ENCODE measurements at places on chromosomes 12 and 14. TPM values are rescaled to one million over a fixed set of nuclear protein-coding genes. Genes with fewer than 3 reads are reported as not detected.

Gene TESPA1
- not detected for total RNA-seq

Gene MANSC1
- total RNA-seq = 9.1 TPM

DNA sequence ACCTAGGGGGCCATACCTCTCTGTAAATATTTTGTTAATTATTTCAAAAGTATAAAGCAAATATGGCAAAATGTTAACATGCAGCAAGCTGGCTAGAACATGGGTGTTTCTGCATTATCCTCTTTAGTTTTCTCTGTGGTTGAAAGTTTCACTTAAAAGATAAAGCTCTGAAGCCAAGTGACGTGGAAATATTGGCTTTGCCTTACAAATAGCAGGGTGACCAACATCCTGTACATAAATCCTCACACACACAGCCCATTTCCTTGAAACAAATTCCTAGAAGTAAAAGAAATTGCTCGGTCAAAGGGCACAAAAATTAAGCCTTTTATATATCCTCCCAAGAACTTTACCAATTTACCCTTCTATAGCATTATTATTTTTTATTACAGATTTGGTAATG lies 10.6 kb upstream of the VWF start:
- DNase-seq = no peak

GRCh38 chr12:87428701-87429277 lies 600.4 kb downstream of the C12orf50 start:
- DNase-seq = no peak

Data from dermis microvascular lymphatic vessel endothelial cell (primary cell).